ENCODE measurements at places on chromosomes 5 and 9.

DNA sequence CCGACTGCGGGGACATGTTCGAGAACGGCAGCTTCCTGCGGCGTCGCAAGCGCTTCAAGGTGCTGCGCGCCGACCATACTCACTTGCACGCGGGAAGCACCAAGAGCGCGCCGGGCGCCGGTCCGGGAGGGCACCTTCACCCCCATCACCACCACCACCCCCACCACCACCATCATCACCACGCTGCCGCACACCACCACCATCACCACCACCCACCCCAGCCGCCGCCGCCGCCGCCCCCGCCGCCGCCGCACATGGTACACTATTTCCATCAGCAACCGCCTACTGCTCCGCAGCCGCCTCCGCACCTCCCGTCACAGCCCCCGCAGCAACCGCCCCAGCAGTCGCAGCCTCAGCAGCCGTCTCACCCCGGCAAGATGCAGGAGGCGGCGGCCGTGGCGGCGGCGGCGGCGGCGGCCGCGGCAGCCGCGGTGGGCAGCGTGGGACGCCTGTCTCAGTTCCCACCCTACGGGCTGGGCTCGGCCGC is 514 bp downstream of the FOXB2 start:
- no peak for DNase-seq

GRCh38 chr5:19175776-19176570 is 812.0 kb downstream of the CDH18 start:
- no peak for DNase-seq

DNA sequence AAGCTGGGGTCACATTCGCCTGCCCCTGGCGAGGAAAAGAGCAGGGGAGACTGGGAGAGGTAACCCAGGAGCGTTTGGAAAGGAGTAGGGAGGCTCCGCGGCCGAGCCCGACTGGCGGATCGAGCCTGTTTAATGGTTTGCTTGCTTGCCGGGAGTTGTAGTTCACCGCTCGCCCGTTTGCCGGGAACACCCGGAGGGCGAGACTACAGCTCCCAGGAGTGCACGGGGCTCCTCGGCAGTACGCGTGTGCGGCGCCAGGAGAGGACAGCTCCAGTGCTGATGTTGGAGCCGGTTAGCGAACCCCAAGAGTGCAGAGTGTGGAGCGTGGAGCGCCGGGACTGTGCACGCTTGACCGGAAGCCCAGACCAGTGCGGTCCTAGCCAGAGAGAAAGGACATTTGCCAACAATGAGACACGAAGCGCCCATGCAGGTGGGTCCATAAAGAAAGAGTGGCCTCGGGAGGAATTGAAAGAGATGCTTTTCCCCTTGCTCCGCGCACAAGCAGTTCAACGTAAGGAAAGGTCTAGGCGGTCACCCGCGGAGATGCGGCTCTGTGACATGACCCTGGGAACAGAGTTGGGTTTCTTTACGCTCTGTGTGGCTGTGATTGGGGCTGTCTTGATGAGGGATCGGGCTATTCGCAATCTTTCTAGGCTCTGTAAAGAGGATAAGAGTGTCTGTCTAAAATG is at the start of gene RAB3C:
TSS of gene RAB3C (plus strand) at position 273 of the 689 bp plus-strand sequence. CDS start at position 407, 134 bp downstream.
- peak; percentile 33 for DNase-seq

DNA sequence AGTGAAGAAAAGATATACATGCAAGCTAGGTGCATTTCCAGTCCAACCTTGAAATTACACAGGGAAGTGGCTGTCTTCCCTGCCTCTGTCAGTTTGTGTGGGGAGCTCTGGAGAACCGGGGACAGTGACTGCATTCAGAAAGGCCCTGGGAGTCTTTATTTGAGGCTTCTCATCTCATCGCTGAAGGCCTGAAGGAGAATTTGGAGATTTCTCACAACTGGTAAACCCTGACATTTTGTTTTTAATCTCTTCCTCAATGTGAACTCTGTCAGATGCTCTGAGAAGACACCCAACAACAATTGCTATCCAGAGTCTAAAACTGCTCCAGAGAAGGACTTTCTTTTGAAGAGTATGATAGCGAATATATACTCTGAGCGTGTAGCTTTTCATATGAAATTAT is 33.0 kb downstream of the MACIR start:
- no peak for DNase-seq

- DNase-seq: no peak
These were observed 20.8 kb downstream of the SARDH start for GRCh38 chr9:133717113-133718031.

- DNase-seq: no peak
These were observed 4.2 kb downstream of the ZBTB43 start for GRCh38 chr9:126809068-126809467.

- DNase-seq: no peak
These were observed 37.4 kb upstream of the NFIB start for GRCh38 chr9:14351221-14351836.

DNA sequence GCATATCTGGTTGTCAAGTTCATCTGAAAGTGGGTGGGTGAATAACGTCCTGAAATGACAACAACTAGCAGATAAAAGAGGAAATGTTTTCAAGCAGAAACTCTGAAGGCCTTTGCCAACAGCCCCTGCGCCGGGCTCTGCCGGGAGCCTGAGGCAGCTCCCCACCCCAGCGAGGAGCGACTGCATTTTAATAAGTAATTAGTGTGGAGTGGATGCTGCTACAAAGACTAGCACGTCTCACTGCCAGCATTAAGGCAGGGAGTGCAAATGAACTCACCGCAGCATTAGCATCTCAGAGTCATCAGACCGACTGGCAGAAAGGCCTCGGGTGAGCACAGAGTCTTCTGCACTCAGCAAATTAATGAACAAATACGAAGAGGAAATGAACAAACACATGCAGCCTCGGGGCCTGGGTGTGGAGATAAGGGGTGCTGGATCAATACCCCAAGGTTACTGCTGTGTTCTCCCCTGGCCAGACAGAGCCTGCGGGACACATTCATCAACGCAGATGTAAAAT is 63.8 kb downstream of the VAV2 start:
- DNase-seq: no peak

DNA sequence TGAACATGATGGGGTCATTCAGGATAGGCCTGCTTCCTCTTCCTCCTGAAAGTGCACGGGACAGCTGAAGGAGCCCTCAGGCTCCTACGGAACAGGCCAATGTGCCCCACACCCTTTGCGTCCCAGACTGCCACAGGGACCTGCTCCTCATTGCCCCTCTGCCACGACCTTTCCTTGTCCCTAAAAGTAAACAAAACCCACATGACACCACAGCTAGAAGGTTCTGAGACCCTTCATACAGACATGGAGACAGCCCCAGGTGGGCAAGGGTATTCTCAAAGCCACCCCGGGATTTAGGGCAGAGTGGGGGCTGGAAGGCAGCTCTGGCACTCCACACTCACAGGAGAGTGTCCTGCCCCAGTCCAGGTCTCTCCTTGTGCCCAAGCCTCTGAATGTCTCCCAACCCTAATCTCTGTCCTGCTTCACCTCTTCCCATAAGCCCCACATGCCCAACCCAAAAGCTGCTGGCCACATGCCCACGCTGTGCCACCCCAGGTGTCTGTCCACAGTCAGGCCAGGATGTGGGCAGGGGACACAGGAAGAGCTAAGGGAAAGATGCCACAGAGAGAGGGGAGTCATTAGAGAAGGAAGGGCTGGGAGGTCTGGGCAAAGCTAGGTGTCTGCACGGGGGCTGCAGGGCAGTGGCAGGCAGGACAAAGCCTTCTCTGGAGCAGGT is 800 bp downstream of the AMBP start:
- DNase-seq: no peak

GRCh38 chr9:88017096-88017495 is 42.8 kb upstream of the CDK20 start:
- no peak for DNase-seq

- DNase-seq: no peak
These were observed 120.7 kb upstream of the SPATA31C2 start for GRCh38 chr9:88259001-88259400.

DNA sequence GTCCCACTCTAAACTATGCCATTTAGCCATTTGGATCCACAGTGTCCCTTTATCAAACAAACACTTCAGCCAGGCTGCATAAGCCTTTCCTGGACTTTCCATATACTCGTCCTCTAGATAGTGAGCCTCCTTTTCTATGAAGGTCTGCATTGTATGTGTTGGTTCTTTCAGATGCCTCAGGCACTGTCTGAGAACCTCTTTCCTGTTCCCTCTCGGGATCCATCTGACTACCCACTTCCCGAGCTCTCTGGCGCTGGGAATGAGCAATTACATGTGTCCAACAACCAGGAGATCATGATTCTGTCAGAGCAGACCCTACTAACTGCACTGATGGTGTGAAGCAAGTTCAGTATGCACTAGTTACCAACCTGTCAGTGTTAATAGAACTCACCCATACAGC is 14.2 kb downstream of the SMC2 start:
- no peak for DNase-seq

- DNase-seq: no peak
These were observed 7.0 kb upstream of the IL3 start for GRCh38 chr5:132053483-132053882.

DNA sequence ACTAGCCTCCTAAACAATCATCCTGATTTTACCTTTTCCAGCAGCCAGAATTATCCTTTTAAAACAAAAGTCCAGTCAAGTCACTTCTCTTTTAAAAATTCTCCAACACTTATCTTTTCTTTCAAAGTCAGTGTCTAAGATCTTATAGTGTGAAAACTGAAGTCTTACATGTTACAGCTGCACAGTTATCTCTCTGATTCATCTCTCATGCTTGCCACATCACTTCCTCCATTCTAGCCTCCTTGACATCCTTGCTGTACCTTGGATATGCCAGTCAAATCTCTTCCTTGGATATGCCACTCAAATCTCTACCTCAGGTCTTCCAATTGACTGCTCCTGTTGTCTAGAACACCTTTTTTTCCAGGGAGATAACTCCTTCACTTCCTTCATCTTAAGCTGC is 361.7 kb upstream of the FTMT start:
- no peak for DNase-seq

- peak; percentile 17 for DNase-seq
These were observed 1.2 kb upstream of the GPBP1 start for GRCh38 chr5:57172466-57173318.

GRCh38 chr5:173675287-173675996 is 59.0 kb upstream of the BOD1 start:
- DNase-seq: no peak

DNA sequence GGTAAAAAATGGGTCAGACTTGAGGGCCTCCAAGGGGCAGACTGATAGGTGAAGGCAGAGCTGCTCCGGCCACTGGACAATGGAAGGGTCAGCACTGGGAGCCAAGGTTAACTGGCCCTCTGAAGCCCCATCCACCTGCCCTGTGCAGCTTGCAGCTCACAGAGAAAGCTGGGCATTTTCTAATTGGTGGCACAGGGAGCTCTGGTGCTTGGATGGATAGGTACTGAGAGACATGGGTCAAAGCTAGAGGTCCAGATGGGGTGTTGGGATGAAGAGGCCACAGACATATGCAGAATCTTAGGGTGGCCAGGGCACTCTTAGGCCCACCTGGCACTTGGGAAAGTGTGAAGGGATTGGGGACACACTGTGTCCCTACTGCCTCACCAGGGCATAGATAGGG is 29.5 kb upstream of the SARDH start:
- no peak for DNase-seq

- no peak for DNase-seq
These were observed 1.7 kb downstream of the ASB6 start for GRCh38 chr9:129640086-129640870.

GRCh38 chr5:77066823-77067442 is 20.2 kb downstream of the ZBED3 start:
- no peak for DNase-seq

DNA sequence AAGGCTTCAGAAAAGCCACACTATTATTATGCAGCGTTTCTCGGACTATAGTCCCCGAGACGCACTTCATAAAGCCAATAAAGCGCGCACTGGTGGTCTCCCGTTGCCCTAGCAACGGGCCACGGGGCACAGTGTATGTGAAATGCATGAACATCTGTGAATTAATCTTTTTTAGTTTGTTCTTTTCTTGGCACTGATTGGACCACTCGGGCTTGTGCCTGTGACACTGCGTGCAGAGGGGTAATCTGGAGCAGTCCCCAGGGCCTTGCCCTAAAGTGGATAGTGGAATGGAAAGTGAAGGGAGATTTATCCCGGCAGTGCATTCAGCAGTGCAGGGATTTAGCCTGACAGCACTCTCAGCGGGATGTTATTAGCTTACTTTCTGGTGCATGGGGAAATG is 92.1 kb downstream of the TLE4 start:
- DNase-seq: no peak

GRCh38 chr5:156052656-156053055 is 274.3 kb upstream of the SGCD start:
- DNase-seq: no peak

GRCh38 chr9:105435453-105435852 is 12.4 kb upstream of the FSD1L start:
- no peak for DNase-seq

DNA sequence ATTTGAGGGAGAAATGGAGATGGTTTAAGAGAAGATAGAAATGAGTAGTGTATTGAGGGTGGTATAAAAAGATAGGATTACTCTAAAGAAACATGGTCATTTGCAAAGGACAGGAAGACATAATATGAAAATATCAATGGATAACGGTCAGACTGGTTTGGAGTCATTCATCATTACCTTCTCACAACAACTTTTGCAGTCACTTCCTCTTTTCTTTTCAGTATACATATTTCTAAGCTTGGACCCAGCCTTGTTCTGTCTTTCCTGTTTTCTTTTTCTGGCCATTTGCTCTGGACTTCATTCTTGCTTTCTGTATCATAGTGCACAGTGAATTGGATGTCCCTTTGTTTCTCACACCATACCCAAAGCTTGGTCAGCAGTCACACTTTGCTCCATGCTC is 966.5 kb upstream of the TYRP1 start:
- no peak for DNase-seq

- no peak for DNase-seq
These were observed 174.5 kb upstream of the MAP1B start for GRCh38 chr5:71932655-71933338.

DNA sequence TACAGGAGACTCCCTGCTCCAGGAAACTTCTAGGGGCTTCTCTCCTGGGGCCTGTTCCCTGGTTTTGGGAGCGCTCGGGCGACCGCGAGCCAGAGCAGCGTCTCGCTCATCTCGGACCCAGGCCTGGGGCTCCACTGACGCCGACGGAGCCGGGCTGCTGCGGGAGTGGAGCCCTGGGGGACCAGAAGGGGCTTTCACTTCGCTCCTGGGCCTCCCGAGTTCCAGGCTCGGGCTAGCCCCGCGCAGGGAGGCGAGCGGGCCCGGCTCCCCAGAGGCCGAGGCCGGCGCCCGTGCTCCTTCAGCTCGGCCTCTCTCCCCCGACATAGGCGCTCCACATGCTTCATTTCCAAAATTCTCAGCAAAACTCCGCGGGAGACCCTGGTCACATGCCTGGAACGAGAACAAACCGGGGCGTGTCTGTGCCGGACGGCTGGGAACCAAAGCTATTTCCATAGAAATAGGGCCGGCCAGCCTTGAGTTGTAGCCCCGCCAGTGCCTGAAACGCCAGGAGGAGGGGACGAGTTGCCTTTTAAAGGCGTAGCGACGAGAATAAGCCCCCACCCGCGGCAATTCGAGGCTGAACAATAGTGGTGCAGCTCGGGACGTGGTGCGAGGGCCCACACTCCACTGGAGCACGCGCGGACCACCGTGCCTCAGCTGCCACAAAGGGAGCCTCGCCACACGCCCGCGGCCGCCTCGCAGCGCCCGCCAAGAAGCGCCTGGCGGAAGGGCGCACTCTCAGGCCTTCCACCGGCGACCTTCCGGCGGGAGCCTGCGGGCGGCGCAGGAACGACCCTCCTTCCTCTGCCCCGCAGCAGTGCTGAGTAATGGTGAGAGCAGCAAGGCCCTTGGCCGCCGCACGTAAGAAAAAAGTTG is 1.1 kb upstream of the G3BP1 start:
- peak; percentile 63 for DNase-seq

Data from stimulated activated CD4-positive, alpha-beta T cell treated with anti-CD3 and anti-CD28 coated beads, Interleukin-12 subunit alpha, Interleukin-12 subunit beta, amount 100 ng/mL, for 4 hours (primary cell).